ENCODE measurements at places on chromosomes 5 and 9.

- no peak for DNase-seq
Measured at GRCh38 chr9:91111876-91112275, 249.8 kb downstream of the AUH start.

DNA sequence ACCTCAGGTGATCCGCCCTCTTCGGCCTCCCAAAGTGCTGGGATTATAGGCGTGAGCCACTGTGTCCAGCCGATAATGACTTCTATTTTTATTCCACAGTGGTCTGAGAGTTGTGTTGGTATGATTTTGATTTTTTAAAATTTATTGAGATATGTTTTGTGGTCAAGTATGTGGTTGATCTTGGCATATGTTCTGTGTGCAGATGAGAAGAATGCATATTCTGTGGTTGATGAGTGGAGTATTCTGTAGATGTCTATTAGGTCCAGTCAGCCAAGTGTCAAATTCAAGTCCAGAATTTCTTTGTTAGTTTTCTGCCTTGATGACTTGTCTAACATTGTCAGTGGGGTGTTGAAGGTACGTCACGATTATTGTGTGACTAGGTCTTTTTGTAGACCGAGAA, 338.2 kb upstream of the TARS1 start:
- DNase-seq = no peak

GRCh38 chr9:132235894-132236661, 74.2 kb downstream of the NTNG2 start:
- DNase-seq = peak; percentile 85

GRCh38 chr5:141858079-141858765, 20.0 kb downstream of the PCDH1 start:
- no peak for DNase-seq

- peak; percentile 54 for DNase-seq
Measured at GRCh38 chr5:10354048-10354872, 765 bp downstream of the MARCHF6 start.

- DNase-seq = no peak
Measured at GRCh38 chr5:83015676-83016075, 61.5 kb downstream of the TMEM167A start.
